ENCODE measurements at places on chromosomes 4 and X.

DNA sequence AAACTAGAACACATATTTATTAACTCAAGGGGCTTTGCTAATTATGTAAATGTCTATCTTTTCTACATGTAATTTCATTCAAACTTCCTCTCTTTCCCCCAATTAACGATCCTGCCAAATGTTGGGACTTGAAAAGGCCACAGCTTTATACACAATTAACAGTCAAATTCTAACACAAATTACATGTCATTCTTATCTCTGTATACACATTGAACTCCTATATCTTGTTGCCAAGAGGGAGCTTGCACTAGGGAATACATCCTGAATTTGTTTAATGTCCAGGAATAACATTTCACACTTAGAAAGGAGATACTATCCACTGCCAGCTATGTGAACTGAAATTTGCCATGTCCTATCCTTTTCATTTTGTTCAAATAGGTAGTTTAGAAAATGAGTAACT is 38.9 kb upstream of the MAB21L2 start:
- no peak for DNase-seq
- H3K27me3 ChIP-seq, result no peaks in the 10 kb centered on the region
- peaks cover 4% of the 10 kb centered on the region for H3K4me1 ChIP-seq
- H3K27ac ChIP-seq, result no peak overlapping the region
- H3K36me3 ChIP-seq, result no peaks in the 10 kb centered on the region

DNA sequence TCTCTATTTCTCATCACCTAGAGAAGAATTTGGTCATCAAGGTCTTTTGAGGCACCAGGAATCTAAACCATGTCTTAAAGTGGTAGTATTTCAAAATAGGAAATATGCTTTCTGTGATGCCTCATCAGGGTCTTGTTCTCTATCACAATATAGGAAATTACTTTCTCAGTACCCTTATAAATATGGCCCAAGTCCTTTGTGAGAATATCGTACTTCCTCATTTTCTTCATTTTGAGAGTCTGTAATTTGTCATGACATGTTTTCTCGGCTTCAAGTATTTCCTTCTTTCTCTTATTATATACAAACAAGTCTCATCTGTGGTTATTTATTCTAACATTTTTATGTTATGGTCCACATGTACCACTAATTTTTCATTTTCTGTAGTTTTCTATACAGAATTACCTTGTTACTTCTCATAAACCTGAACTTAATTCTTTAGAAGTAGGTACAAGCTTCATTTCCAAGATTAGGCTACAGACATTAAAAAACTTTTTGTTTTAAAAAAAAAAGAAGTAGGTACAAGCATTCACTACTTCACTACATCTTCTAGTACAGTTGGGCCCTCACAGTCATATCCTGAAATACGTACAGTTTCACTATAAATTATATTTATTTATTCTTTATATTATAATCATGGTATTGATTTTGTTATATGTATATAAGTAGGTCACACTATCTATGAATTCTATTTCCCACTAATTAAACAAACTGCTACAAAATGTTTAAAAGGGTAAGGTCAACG is 54.4 kb downstream of the KLHL13 start:
- no peaks in the 10 kb centered on the region for H3K36me3 ChIP-seq
- DNase-seq, result no peak
- no peaks in the 10 kb centered on the region for H3K27me3 ChIP-seq
- H3K4me3 ChIP-seq, result no peak overlapping the region

- H3K27ac ChIP-seq, result no peak overlapping the region
- no peaks in the 10 kb centered on the region for H3K27me3 ChIP-seq
- no peak for DNase-seq
- H3K4me3 ChIP-seq, result no peak overlapping the region
Measured at GRCh38 chrX:13153796-13154195, 109.4 kb upstream of the FAM9C start.

DNA sequence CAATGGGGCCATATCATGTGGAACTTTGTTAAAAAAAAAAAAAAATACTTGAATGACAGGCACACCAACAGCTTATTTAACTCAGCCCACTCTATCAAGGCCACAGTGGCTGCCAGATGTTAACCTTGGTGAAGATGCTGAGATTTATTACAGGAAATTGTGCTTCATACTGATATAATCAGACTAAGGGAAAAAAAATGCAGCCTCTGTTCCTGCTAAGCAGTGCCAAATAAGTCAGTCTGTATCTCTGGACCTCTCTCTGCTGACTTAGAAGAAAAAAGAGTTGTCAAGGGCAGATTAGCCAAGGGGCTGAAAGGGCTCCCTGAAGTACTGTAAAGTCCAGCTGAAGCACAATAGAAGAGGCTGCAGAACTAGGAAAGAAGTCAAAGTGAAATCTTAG is 677.7 kb upstream of the HTR2C start:
- no peak overlapping the region for H3K4me3 ChIP-seq
- H3K27ac ChIP-seq, result no peak overlapping the region

DNA sequence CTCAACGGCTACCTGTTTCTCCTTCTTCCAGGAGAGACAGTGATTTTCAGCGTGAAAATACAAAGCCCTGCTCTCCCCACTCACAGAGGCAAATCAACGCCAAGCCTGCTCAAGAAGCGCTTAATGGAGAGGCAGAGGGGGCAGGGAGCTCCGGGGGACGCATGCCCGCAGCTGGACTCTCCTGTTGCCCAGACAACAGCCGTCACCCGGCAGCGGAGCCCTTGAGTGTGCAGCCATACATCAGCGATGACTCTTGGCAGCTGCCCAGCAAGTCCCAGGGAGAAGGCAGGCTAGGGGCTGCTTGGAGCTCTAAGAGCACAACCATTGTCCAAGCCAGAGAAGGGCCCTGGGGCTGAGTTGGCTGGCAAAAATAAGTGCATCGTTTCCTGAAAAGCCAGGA is 71.0 kb upstream of the AFAP1 start:
- H3K4me3 ChIP-seq, result no peak overlapping the region
- H3K27ac ChIP-seq, result peak overlapping the region; percentile 65
- peaks cover 17% of the 10 kb centered on the region for H3K4me1 ChIP-seq
- DNase-seq, result peak; percentile 98
- no peaks in the 10 kb centered on the region for H3K36me3 ChIP-seq
- no peaks in the 10 kb centered on the region for H3K27me3 ChIP-seq

GRCh38 chr4:120918092-120918491 is 4.4 kb downstream of the PRDM5 start:
- no peaks in the 10 kb centered on the region for H3K27me3 ChIP-seq
- H3K27ac ChIP-seq, result no peak overlapping the region
- no peak overlapping the region for H3K4me3 ChIP-seq
- no peaks in the 10 kb centered on the region for H3K36me3 ChIP-seq

DNA sequence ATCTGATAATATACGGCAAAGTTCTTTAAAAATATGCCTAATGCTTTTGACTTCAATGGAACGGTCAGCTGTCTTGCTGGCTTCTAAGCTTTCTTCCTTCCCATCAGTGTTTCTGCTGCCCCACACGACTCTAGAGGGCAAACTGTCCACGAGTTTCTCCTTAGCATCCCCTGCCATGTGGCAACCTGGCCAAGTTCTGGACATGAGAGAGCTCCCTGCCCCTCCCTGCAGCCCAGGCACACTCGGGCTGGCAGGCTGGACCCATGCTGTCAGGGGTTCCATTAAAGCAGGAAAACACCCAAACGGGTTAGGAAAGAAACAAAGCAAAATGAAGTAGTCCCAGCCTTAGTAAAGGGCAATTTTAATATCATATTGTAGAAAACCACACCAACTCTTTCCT is 38.8 kb downstream of the KDR start:
- H3K4me3 ChIP-seq, result no peak overlapping the region
- DNase-seq, result no peak
- H3K36me3 ChIP-seq, result peaks cover 86% of the 10 kb centered on the region
- no peak overlapping the region for H3K27ac ChIP-seq
- H3K27me3 ChIP-seq, result no peaks in the 10 kb centered on the region

DNA sequence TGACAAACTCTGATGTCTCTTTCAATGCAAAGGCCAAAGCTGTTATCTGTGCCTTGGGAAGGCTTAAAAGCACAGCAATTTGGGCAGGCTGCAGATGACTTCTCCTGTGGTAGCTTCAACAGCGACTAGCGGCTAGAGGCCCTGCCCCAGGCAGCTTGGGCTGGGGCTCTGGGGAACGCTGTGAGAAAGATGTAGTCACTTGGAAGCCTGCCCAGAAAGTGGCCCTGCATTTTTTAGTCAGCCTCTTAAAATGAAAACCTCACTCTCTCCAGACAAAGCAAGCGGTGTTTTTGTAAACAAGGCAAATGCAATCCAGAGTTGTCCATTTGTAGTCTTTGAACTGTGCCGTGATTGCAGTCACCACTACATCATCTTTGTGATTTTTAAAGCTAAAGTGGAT is 27.5 kb downstream of the PCYT1B start:
- H3K27ac ChIP-seq, result peak overlapping the region; percentile 53
- no peaks in the 10 kb centered on the region for H3K36me3 ChIP-seq
- H3K4me3 ChIP-seq, result no peak overlapping the region
- peaks cover 6% of the 10 kb centered on the region for H3K4me1 ChIP-seq
- peak; percentile 74 for DNase-seq

- no peak for DNase-seq
- no peaks in the 10 kb centered on the region for H3K27me3 ChIP-seq
Measured at GRCh38 chrX:151899622-151900021, 13.1 kb upstream of the MAGEA4 start.

All from cardiac muscle cell (in vitro differentiated cells and primary cell).